ENCODE measurements at places on chromosomes 1 and 21.
A peak's percentile ranks its signal among the peaks of the same experiment; 100 is the strongest.

DNA sequence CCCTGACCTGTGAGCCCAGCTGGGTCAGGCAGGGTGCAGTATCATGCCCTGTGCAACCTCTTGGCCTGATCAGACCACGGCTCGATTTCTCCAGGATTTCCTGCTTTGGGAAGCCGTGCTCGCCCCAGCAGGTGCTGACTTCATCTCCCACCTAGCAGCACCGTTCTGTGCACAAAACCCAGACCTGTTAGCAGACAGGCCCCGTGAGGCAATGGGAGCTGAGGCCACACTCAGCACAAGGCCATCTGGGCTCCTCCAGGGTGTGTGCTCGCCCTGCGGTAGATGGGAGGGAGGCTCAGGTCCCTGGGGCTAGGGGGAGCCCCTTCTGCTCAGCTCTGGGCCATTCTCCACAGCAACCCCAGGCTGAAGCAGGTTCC, 29.6 kb downstream of the SLC19A1 start:
- no peak for DNase-seq

GRCh38 chr1:238107322-238107721, 216.6 kb upstream of the ZP4 start:
- no peak for DNase-seq

DNA sequence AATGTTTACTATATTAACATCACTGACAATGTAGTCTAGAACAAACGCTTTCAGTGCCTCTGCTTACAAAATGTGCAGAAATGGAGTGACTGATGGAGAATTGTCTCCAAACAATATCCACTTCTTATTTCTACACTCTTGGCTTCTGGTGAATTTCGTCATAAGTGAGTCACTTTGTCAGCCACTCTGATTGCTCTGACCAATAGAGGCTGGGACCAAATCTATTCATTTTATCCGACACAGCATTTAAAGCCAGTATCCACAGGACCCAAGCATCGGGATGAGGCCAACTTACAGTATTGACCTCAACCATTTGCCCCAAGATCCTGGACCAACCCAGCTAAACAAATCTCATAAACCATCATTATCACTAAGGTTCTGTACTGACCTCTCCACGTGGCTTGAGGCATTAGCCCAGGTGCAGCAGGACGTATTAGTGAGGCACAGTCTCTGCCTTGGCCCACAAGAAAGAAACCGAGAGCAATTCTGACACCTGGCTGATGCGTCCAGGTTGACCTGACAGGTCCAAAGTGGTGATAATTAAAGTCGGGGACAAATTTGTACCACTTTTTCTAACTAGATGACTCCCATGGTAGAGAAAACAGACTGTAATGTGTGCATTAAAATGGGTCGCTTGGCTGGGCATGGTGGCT, 53.3 kb upstream of the ERO1B start:
- no peak for DNase-seq

GRCh38 chr21:43885721-43886120, 20.7 kb downstream of the AGPAT3 start:
- DNase-seq: no peak

GRCh38 chr1:207336559-207337467, 15.3 kb downstream of the CD55 start:
- DNase-seq: no peak

DNA sequence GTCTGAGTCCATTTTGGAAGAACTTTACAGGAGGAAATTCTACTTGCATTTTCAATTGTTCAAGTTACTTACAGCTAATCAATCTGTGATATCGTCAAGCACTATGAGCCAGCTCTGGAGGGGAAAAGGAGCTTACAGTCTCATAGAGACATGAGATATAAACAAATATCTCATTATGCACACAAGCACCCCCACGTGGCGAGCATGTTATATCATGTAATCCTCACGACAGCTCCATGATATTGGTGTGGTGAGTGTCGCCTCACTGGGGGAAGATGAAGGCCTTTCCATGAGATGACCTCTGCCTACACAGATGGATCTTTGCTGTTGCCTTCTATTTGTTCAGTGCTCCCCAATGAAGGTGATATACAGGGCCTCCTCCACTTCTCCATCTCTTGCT, 34.6 kb downstream of the TNR start:
- no peak for DNase-seq

DNA sequence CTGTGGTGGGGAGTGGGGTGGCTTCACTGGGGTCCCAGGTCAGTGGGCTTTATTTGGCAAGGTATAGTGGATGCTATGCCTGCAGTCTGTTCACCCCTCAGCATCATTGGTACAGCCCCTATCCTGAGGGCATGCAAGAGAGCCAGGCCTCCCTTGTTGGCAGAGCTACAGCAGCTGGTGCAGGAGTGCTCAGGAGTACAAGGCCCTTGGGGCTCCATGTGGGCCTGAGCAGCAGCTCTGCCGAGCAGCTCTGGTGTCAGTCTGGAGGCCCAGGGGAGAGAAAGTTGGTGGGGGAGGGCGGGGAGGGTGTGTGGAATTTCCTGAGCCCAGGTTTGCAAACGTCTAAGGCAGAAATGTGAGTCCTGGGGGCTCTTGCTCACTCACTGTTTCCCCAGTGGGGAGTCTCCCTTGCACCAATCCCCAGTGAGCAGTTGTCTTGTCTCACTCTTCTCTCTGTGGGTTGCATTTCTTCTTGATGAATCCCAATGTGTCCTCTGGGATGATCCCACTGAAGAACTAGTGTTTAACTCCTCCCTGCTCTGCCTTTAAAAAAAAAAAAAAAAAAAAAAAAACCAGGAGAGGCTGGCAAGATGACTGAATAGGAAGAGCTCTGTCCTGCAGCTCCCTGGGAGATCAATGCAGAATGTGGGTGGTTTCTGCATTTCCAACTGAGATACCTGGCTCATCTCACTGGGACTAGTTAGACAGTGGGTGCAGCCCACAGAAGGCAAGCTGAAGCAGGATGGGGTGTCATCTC, 39.5 kb upstream of the CYP4X1 start:
- peak; percentile 91 for DNase-seq

DNA sequence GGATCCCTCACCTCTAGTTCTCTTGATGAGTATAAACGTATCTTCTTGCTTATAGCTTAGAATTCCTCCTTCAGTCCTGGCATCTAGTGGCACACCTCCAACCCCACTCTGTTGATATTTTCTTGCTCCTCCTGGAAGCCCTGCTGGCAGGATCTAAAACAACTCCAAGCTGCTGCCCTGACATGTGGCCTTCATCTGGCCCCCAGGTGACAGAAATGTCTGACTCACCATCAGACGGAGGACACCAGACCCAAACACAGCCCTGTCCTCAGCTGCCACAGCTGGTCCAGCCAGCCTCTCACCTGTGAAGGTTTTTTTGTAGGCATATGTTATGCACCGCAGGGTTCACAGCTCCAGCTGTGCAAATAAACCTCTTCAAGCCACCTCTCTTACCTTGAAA, 53.4 kb downstream of the KRTAP19-8 start:
- DNase-seq: no peak

All from mesendoderm (in vitro differentiated cells).